IPS DF 19.7 (cell line): ENCODE measurements at places on chromosomes 16 and 17.

- no peak for DNase-seq
Observed at GRCh38 chr17:78689029-78689428, 93.0 kb downstream of the CYTH1 start.

DNA sequence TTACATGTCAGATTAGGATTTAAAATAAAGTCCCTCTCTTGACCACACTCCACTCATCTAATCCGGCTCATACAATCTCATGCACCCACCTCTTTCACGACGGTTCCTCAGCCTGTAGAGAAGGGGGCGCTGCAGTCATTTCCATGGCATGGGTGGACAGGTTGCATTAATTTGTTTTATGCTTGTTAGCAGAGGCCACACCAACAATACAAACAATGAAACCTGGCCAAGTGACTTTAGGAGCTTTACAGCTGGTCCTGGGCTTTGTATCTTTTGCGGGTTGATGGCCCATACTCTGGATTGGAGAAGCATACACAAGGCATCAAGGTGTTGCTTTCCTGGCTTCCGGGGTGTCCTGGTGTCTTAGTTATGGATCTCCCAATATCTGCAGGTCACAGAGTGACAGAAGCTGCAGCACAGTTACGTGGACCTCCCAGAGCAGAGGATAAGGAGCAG lies 9.7 kb upstream of the SNF8 start:
- DNase-seq = peak; percentile 59

DNA sequence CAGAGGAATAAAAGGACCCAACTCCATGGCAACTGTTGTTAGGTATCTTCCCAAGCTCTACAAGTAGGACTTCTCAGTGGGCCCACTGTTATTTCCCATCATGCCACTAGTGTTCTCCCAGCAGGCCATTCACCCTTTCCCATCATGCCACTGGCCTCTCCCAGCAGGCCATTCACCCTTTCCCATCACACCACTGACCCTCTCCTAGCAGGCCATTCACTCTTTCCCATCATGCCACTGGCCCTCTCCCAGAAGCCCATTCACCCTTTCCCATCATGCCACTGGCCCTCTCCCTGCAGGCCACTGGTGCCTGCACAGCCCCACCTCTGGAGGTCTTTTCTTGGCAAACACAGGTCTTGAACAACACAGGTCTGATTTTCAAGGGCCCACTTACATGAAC lies 36.3 kb downstream of the IFT140 start:
- DNase-seq = no peak

- DNase-seq = no peak
Observed at GRCh38 chr17:21676281-21677111, 15.8 kb upstream of the KCNJ18 start.

DNA sequence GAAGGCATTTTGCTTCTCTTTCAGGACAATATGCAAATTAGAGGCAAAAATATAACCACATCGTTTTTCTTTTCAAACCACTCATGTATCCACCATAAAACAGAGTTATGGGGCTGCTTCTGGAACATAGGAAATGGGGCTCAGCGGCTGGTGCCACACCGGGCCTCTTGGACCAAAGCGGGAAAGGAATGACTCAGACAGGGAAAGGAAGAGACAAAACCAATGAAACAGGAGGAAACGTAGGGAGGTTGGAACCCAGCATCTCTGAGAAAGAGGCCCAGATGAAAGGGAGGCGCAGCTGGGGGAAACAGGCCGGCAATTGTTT lies 28.5 kb downstream of the CUEDC1 start:
- no peak for DNase-seq

GRCh38 chr17:21041741-21042457 lies 912 bp downstream of the USP22 start:
- no peak for DNase-seq

DNA sequence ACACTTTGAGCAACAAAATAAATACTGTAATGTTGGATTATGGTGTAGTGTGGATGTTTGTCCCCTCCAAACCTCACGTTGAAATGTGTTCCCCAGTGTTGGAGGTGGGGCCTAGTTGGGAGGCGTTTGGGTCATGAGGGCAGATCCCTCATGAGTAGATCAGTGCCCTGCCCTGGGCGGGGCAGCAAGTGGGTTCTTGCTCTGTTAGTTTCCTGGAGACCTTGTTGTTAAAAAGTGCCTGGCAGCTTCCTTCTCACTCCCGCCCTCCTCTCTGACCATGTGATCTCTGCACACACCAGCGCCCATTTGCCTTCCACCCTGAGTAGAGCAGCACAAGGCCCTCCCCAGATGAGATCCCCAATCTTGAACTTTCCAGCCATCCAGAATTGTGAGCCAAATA lies 67.7 kb downstream of the MPRIP start:
- DNase-seq = no peak

DNA sequence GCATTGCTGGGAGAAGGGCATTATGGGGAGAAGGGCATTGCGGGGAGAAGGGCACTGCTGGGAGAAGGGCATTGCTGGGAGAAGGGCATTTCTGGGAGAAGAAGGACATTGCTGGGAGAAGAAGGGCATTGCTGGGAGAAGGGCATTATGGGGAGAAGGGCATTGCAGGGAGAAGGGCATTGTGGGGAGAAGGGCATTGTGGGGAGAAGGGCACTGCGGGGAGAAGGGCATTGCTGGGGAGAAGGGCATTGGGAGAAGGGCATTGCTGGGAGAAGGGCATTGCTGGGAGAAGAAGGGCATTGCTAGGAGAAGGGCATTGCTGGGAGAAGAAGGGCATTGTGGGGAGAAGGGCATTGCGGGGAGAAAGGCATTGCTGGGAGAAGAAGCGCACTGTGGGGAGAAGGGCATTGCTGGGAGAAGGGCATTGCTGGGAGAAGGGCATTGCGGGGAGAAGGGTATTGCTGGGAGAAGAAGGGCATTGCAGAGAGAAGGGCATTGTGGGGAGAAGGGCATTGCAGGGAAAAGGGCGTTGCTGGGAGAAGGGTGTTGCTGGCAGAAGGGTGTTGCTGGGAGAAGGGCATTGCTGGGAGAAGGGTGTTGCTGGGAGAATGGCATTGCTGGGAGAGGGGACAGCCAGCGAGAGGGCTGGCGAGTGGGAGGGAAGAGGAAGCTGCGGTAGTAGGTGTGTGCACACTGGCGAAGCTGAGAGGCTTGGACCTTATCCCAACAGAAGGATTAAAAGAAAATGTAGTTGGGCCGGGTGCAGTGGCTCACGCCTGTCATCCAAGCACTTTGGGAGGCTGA lies 4.6 kb upstream of the PYDC1 start:
- no peak for DNase-seq

DNA sequence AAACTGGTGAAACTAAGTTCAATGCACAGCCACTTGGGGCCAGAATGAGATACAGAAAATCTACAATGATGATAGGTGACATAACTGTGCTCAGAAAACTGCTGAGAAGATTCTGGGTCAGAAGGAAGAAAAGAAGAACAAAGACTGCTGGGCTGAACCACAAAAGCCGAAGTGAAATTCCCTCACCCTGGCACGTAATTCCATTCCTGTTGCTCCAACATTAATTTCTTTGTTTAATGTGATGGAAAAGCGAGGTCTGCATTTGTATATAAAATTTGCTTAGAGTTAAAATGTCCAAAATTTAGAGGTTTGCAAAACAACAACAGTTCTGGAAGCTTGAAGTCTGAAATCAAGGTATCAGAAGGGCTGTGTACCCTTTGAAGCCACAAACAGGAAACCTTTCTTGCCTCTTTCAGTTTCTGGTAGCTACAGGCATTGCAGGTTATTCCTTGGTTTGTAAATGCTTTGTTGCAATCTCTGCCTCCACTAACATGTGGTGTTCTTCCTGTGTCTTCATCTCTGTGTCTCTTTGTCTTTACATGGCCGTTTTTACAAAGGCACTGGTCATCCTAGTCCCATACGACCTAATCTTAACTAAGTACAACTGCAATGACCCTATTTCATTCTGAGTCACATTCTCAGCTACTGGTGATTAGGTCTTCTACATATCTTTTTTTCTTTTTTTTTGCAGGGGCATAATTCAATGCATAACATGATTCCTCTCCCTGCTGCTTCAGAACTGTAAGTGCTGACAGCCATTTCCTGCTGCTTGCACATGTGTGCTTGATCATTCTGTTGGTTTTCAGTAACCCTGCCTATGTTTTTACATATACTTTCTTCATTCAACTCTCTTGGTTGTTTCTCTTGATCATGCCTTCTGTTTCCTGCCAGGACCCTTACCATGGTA lies 603.0 kb upstream of the CDH8 start:
- DNase-seq = no peak

DNA sequence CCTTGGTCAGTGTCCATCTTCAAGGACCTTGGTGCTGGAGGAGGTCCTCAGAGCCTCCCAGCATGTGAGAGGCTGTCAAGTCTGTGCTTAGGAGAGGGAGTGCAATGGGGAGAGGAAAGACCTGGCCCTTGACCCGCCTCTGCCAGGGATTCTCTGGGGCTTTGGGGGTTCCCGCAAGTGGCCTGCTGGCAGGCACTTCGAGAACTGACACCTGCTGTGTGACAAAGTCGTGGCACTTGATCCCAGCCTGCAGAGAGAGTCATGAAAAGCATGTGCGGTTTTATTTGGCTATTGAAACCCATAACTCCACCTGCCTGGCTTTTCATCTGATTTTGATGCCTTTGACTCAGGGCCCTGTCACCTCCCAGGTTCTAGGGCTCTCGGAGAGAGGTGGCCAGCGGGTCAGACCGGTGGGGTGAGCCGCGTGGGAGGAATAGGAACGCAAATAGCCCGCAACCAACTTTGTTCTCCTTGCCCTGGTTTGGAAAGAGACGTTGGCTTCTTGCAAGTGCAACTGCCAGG lies 42.8 kb upstream of the GSE1 start:
- DNase-seq = no peak

GRCh38 chr16:17566656-17567450 lies 96.1 kb upstream of the XYLT1 start:
- no peak for DNase-seq

DNA sequence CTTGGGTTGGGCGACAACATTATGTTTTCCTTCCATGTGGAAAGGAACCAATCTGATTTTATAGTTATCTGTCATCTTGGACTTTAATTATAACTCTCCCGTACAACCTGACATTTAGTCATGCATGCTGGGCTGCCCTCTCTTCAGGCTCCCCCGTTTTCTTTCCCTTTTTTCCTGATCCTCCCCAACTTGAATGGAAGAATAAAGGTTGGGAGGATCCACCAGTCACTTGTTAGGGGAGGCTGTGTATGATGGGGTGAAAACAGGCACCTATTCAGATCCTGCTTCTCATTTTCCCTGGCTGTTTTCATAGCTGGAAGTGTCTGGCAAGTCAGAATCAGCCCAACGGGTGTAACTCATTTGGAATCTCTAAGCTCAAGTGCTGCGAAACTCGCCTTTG lies 267.2 kb upstream of the SALL1 start:
- no peak for DNase-seq

GRCh38 chr16:64975821-64976220 lies 146.0 kb downstream of the CDH11 start:
- DNase-seq = no peak

- DNase-seq = no peak
Observed at GRCh38 chr17:50794361-50794760, 27.0 kb upstream of the ANKRD40CL start.

DNA sequence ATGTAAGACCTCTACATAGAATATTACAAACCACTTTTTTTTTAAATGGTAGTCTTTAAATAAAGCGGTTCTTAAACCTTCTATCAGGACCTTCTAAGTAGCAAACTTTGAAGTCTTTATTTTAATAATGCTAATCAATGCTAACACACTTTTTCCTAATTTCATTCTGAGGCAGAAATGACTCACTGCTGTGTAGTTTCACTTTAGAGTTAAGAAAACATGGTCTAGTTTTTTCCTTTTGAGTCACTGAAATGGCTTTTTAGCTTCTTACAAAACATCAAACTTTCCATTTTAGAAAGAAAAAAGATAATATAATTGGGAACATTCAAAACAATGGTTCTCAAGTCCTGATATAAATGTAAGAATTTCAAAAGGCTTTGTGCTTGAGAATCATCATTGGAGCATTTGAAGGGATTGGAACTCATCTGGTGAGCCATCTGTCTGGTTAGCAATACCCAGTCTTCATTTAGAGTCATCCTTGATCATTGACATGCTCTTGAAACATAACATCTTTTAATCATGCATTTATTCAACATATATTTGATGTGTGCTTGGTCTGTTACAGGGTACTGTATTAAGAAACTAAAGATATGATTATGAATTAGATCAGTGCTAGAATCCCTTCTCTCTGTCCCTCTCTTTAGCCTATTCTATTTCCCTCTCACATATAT lies 258.3 kb upstream of the MON1B start:
- DNase-seq = no peak

DNA sequence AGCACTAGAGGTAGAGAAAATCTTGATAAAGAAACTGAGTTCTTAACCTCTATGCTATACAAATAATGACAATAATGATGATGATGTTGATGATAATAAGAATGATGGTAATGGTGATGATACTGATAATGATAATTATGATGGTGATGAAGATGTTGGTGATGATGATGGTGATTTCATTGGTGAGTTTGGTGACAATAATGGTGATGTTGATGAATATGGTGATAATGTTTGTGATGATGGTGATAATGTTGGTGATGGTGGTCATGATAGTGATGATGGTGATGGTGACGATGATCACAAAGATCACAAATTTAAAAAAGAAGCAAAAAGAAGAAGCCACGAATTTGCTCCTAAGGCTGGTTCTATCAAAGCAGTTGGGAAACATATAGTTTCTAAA lies 519.0 kb upstream of the C16orf82 start:
- DNase-seq = no peak

GRCh38 chr17:64332502-64332901 lies 58.2 kb downstream of the PECAM1 start:
- DNase-seq = no peak

GRCh38 chr16:49775581-49775980 lies 80.3 kb downstream of the ZNF423 start:
- no peak for DNase-seq

DNA sequence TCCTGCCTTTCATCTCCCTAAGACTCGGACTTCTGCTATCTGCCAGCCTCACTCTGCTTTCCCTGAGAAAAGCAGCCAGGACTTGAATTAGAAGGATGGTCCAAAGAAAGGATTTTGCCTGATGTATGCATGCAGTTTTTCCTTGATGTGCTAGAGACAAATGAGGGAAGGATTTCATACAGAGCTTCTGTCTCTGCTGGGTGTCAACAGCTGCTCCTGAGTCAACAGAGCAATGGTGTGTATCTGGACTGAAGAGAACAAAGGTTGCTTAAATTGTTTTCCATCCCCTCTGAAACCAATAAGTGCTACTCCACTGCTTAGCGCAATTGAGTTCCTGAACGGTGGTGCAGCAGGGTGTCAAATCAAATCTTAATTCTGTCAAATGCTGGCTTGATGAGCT lies 680.6 kb upstream of the C16orf82 start:
- no peak for DNase-seq

DNA sequence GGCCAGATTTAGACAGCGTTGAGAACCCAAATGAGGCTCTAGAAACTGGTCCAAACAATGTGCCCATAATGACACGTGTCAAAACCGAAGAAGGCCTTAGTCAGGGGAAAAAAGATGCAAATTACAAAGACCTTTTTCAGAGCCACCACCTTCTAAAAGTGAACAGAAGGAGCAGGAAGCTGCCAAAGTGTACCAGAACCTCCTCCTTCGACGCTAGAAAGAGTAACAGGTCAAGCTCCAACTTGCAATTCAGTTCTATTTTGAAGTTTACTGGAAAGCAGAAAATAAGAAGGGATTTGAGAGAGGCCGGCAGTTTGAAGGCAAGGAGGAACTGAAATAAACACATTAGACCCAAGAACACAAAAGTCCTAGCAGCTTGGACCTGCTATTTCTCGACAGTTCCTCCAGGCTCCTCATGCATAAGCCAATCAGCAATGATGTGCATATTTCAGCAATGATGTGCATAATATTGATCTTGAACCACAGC lies 61.8 kb downstream of the XYLT1 start:
- DNase-seq = no peak

GRCh38 chr16:86090461-86091170 lies 191.7 kb downstream of the IRF8 start:
- no peak for DNase-seq
